Activated naive CD8-positive, alpha-beta T cell treated with anti-CD3 and anti-CD28 coated beads, Interleukin-2, amount 50 U/mL, for 16 hours (primary cell): ENCODE measurements at places on chromosomes 3 and 15.

DNA sequence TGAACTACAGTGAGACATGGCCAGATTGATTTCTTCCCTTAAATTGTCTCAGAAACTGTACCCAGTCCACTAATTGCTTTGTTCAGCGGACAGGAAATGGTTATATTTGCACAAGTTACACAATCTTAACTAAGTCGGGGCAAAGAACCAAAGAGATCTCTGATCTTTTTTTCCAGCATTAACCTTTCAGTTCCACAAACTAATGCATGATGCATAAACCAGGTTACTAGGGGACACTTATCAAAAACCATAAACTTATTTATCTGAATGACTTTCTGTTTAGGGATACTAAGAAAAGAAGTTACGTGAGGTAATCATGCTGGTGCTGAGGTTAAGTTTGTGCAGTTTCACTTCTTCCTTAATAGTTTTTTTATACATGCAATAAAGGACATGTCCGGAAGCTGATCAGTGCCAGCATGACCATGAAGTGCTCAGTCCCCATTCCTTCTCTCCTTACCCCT is 22.4 kb downstream of the FNDC3B start:
- no peak for DNase-seq

DNA sequence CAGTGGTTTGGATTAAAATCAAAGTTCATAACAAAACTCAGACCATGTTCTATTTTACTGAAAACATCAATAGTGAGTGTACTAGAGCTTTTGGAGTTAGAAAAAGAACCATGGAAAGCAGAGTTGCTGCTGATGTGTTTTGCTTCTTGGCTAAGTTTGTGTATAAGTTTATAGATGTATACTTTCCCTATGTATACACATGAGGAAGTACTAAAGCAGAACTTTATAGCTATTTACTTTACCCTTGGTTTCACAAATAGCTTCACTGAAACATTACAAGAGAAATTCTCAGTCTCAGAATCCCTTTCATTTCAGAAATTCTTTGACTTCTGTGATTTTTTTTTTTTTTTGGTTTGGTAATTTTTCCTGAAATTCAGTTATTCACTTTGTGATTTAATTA is 229.0 kb downstream of the PTPRG start:
- no peak for DNase-seq

GRCh38 chr3:67678665-67679064 is 24.3 kb upstream of the SUCLG2 start:
- DNase-seq: no peak

- DNase-seq: no peak
Measured at GRCh38 chr3:17367171-17367570, 375.3 kb downstream of the TBC1D5 start.

DNA sequence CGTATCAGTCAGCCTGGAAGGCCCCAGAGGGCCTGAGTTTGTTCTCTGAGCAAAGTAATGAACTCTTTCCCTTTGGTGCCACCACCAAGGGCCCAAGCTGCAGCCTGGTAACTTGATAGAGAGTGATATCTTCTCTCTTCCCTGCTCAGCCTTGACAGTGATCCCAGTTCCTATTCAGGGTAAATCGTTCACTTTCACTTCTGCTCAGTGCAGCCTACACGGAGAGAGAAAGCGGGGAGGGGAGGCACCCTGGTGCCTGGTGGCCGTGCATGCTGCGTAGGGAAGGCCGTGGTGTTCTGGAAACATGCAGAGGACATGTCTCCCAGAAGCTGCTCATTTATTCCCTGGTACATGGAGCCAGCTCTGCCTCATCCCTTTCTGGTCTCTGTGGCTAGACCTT is 54.9 kb downstream of the KIF9 start:
- no peak for DNase-seq

GRCh38 chr3:181105646-181106045 is 116.1 kb upstream of the DNAJC19 start:
- DNase-seq: no peak

GRCh38 chr3:195609229-195609628 is 25.5 kb upstream of the APOD start:
- no peak for DNase-seq

GRCh38 chr3:172447611-172448579 is at the start of gene GHSR:
TSS of gene GHSR (minus strand) at chr3:172448456. CDS start at chr3:172448413, 43 bp downstream.
- DNase-seq: no peak

GRCh38 chr3:193805448-193805847 is 212.4 kb downstream of the OPA1 start:
- DNase-seq: no peak

- DNase-seq: no peak
Measured at GRCh38 chr3:58652624-58653023, 13.9 kb downstream of the FAM3D start.

DNA sequence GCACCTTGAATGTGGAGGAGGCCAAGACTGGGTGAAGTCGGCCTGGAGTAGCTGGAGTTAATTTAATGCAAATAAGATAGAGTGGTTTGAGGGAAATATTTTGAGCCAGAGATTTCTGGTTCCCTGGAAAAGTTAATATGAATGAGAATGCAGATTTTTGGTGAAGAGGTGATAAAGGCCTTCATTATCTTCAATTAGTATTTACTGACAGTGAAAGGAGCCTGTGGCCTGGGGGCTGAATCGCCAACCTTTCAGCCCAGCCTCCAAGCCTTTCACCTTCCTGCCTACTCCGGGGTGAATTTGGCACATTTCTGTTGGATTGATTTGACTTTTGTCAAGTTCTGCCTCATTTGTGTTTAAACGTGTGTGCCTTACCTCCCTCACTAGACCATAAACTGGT is 147.8 kb downstream of the SOX2 start:
- no peak for DNase-seq

DNA sequence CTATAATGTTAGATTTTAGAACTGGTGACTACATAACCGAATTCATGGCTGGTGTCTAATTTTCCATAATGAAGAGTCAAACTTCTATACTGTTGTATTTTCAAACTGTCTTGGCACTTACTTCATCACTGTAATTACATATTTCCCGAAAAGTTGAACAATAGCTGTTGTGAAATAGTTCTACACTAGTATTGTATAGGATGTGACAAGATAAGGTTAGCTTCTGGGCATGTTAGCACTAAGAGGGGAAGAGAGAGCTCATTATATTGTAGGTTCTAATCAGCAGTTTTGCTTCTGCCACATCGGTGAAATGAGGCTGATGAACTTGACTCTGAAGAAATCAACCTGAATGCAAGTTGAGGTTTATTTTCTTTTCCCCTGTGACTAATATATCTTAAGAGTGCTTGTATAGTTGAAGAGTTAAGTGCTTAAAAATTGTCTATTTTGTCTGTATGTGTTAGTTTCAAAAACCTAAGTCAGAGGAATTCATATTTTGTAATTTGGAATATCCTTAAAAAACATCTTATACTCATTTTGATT is 8.9 kb downstream of the GYG1 start:
- no peak for DNase-seq

DNA sequence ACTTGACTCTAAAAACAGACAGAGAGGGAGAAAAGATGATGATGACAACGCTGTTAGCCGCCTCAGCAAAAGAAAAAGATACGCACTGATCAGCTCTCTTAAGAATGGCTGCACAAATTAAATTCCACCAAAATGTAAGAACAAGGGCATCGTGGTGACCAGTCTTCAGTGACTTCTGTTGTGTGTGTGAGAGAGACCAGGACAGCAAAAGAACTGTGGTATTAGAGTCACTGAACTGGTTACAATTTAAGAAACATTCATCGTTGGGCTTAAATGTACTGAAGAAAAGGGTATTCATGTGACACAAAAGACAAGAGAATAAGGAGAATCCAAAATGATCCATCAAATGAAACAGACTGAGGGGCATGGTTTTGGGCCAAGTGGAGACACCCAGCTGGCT is 86.5 kb downstream of the SUCLG2 start:
- DNase-seq: no peak

DNA sequence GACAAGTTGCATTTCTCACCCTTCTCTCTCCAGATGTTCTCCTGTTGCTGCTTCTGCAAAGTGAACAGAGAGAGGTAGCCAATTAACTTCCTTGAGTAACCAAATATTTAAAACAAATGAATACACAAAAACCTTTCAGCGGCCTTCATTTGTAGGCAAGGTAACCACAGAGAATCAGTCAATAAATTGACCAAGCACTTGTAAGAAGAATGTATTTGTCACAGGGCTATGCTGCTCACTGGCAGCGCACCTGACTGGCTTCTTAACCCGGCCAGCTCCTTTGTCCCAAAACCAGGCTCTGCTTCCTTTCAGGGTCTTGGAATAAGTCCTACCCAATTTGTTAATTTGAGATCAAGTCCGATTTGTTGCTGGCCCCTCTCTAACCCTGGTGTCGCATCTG is 43.5 kb upstream of the STXBP5L start:
- DNase-seq: no peak

- no peak for DNase-seq
Measured at GRCh38 chr3:153339065-153339464, 177.0 kb downstream of the RAP2B start.

- DNase-seq: no peak
Measured at GRCh38 chr3:146732325-146732724, 127.2 kb upstream of the PLSCR5 start.

DNA sequence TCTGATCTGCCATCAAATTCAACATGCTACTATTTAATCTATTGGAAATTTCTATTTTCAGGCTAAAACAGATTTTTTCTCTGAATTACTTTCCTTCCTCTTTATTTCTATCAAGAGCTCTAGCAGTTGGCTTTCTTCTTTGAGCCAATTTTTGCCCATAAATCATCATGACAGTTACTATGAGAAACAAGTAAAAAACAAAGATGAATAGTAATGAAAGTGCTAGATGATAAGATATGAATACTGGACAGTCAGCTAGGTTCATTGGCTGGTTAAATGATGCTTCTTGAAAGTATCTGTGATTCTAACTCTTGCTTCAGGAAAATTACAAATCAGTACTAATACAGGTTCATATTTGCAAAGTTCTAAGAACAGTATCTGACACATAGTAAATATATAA is 38.6 kb upstream of the NANOGP8 start:
- no peak for DNase-seq

DNA sequence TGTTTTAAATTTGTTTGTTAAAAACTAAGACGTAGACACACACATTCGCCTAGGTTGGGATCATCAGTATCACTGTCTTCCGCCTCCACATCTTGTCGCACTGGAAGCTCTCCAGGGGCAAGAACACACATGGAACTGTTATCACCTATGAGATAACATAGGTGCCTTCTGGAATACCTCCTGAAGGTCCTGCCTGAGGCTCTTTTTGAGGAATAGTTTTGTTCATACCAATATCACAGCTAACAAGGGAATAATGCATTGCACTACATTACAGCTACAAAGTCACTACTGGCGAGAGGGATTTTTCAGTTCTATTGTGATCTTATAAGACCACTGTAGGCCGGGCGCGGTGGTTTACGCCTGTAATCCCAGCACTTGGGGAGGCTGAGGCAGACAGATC is 29.9 kb downstream of the ZWILCH start:
- DNase-seq: no peak

DNA sequence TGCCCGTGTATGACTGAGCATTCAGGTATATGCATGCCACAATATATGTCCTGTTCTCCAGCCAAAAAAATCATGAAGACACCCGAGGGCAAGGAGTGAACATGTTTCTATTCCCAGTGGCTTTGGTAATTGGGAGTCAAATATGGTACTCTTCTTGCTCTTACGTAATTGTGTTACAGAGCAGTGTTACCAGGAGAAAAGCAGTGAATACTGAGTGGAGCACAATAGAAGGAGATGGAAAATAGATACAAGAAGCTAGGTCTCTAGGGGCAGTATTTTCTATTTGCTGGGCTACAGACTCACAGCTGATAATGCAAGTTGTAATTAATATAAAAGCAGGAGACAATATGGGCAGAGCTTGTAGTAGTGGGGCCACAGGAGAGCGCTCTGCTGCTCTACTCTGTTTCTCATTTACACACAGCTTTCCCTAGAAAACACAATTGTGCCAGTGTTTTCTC is 13.2 kb downstream of the MEIS2 start:
- DNase-seq: no peak

GRCh38 chr15:54579855-54580254 is 601.6 kb downstream of the UNC13C start:
- no peak for DNase-seq

DNA sequence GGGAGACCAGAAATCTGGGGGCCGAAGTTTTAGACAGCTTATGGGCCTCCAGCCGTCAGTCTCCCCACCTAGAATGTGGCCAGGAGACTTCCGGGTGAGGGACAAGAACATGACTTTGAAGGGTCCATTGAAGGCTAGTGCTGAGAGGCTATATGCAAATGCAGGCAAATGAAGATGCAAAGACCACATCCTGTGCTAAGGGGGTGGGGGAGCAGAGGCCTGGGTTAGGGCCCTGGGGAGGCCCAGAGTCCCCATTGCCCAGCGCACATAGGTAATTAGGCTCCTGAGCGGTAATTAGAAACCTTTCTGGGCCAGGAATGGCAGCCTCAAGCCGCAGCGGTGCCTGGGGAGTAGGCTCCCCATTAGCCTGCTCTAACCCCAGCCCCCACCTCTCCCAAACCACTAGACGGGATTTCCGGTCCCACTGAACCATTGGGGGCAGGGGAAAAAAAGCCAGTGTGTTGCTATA is 6.8 kb downstream of the CSK start:
- DNase-seq: no peak

GRCh38 chr3:195032955-195033354 is 238.0 kb downstream of the XXYLT1 start:
- no peak for DNase-seq

GRCh38 chr15:64755427-64755940 is 19.9 kb downstream of the RBPMS2 start:
- DNase-seq: no peak

DNA sequence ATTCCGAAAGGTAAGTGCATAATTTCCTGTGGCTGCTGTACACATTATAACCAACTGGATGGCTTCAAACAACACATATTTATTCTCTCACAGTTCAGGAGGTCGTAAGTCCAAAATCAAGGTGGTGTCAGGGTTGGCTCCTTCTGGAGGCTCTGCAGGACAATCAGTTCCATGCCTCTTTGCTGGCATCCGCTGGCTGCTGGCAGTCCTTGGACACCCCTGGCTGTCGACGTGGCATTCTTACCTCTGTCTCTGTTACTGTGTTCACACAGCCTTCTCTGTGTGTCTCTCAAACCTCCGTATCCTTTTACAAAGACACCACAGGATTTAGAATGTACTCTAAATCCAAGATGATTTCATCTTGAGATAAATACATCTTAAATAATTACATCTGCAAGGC is 398.8 kb upstream of the ATP10A start:
- no peak for DNase-seq

GRCh38 chr15:44882499-44882968 is 74.0 kb upstream of the TERB2 start:
- DNase-seq: no peak

- no peak for DNase-seq
Measured at GRCh38 chr15:70830615-70831014, 23.3 kb downstream of the LARP6 start.

- DNase-seq: no peak
Measured at GRCh38 chr3:128730471-128730870, 4.5 kb downstream of the RAB7A start.

- DNase-seq: no peak
Measured at GRCh38 chr15:66646799-66647198, 55.2 kb upstream of the SMAD6 start.

DNA sequence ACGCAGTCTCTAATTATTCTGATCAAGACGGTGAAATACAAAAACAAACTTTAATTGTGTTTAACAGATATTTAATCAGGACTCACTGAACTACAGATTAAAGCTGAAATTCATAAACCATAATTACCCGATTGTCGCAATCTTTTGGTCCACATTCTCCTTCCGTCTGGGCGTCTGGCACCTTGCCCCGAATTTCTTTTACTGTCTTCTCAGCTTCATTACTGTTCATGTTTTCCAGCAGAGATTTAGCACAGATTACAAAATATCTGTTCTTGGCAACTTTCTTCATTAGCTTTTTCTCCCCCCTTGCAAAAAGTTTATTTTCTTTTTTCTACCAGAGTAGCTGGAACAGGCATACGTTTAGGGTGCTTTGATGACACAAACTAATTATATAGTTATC is 271.4 kb downstream of the TIGIT start:
- no peak for DNase-seq
